ENCODE measurements at places on chromosomes 6 and 20. TPM values are rescaled to one million over a fixed set of nuclear protein-coding genes. Genes with fewer than 3 reads are reported as not detected.

The AVP gene
- not detected for polyA plus RNA-seq

The BPIFB2 gene
- polyA plus RNA-seq: not detected

The SLC25A27 gene
- polyA plus RNA-seq: 31.1 TPM

The ME1 gene
- not detected for polyA plus RNA-seq

The MOXD1 gene
- 14.7 TPM for polyA plus RNA-seq

The PTCHD4 gene
- 3.4 TPM for polyA plus RNA-seq

The SPATA2 gene
- 1.7 TPM for polyA plus RNA-seq

The ANKRD66 gene
- polyA plus RNA-seq: not detected

The ADGRG6 gene
- 0.37 TPM for polyA plus RNA-seq

The KIF25 gene
- polyA plus RNA-seq: not detected

The IYD gene
- not detected for polyA plus RNA-seq

The DAAM2 gene
- 0.62 TPM for polyA plus RNA-seq

The TRAPPC3L gene
- polyA plus RNA-seq: not detected

The RFX6 gene
- polyA plus RNA-seq: not detected

The SENP6 gene
- 115 TPM for polyA plus RNA-seq

The KHDC1L gene
- not detected for polyA plus RNA-seq

The GZF1 gene
- polyA plus RNA-seq: 33.8 TPM

The NFYA gene
- 17.1 TPM for polyA plus RNA-seq

The EPPIN gene
- not detected for polyA plus RNA-seq

The PDYN gene
- polyA plus RNA-seq: 17.3 TPM

The FGD2 gene
- polyA plus RNA-seq: not detected

The KHDC1 gene
- polyA plus RNA-seq: 1.5 TPM

The NR2E1 gene
- 0.50 TPM for polyA plus RNA-seq

The ZNF831 gene
- polyA plus RNA-seq: 0.14 TPM
